ENCODE measurements at places on chromosomes 11 and 22.

GRCh38 chr11:134272381-134273316 lies 3.5 kb upstream of the GLB1L3 start:
- no peak for DNase-seq

GRCh38 chr11:127338380-127339259 lies 338.1 kb upstream of the KIRREL3 start:
- DNase-seq: no peak

DNA sequence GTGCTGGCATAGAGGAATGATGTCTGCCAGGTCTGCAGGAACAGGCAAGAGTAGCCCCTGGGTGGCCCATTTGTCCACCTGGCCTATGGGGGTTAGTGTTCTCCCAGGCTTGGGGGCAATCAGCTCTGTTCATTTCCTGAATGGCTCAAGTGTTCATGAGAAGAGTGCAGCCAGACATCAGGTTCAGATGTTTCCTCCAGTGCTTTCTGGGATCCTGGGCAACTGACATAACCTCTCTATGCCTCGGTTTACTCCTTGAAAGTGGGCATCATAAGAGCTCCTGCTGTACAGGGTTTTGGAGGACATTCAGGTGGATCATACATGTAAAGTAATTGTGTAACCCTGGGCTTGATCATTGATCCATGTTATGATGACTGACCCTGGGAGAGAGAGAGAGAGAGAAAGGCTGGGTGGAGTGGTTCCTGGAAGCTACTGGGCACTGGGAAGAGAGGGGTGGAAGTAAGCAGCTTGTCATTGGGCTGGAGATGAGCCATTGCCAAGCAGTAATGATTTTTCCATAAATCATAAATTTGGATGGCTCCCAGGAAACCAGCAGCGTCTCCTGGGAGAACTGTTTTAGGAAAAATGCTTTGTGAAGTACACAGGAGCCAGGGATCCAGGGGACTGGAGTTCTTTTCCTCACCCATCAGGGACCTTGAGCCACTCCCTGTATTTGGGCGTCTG lies 30.2 kb upstream of the ACCSL start:
- no peak for DNase-seq

DNA sequence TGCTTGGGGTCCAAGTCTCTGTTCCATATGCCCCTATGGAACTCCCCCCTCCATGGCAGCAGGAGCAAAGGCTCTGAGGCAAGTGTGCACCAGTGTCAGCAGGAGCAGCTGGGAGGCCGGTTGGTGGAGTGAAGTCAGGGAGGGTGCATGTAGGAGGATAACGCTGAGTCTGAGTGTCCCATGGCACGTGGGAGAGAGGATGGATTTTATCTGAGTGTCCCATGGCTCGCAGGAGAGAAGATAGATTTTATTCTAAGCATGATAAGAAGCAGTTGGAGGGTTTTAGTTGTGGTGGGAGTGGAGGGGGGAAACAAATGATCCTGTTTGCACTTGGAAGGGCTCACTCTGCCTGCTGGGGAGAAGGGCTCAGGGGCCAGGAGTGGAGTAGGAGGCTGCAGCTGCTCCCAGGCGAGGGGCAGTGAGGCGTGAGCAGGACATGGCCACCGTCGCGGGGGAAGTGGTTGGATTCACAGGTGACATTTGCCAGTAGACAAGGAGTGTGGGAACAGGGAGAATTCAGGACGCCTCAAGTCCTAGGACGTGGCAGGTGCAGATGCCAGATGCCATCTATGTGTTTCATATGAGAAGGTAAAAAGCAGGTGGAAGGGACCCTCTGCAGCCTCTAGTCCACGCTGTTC lies 33.6 kb upstream of the PARVG start:
- no peak for DNase-seq

- no peak for DNase-seq
Observed at GRCh38 chr11:27233654-27234042, 129.4 kb downstream of the CCDC34 start.

DNA sequence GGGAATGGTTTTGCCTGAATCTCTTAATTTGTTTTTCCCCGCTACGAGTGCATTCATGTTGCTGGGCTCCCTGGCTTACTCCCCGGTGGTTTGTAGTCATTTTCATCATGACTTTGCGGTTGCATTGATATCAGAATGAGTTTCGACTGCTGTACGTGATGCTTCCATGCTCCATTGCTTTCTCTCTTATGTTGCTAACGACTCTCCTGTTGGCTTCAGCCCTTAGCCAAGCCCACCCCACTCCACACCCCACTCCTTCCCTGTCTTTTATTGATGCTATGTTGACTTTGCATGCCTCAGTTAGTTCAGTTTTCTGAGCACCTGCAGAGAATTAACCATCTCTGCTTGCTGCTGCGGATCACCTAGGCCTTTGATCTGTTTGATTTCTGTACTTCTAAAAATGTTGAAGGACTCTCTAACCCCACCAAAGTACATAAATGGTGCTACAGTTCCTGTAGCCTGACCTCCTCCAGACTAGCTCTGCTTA lies 65.3 kb downstream of the ARFGAP2 start:
- no peak for DNase-seq

DNA sequence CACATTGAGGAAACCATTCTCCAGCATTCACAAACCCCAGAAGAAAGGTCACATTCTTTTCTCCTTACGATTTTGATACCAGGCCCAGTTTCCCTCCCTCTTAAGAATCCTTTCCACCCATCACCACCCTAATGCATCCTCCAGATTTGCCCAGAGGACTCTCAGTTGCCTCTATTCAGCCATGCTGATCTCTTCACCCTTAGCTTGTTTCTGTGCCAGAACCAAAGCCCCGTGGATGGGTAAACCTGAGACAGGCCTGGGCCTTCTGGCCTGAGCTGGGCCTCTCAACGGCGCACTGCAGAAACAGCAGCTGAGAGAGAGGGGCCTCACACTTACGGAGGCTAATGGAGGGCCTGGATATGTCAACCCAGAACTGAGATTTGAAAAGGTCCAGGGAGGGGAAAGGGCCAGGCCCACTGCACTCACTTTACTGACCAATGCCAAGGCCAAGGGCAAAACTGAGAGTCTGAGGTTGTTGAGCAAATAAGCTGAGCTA lies 32.2 kb upstream of the OAF start:
- no peak for DNase-seq

GRCh38 chr22:46418827-46419226 lies 83.3 kb downstream of the TRMU start:
- no peak for DNase-seq

DNA sequence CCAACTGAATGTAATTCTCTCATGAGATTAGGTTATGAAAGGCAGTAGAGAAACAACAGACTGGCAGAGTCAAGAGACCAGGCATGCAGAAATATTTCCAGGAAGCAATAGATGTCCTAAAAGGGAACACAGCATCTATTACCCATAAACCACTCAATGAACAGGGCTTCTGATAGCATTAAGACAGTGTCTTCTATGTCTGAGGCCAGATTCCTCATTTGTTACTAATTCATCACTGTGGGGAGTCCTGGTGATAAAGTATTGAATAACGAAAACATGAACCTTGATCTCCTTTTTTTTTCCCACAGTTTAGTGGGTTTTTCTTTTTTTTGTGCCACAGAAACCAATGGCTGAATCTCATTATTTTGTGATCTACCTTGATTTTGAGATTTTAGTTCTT lies 339.0 kb downstream of the METTL15 start:
- DNase-seq: no peak
